ENCODE measurements at places on chromosomes 16 and 17. TPM values are rescaled to one million over a fixed set of nuclear protein-coding genes. Genes with fewer than 3 reads are reported as not detected.

The ZPBP2 gene
- total RNA-seq, result not detected

The FKBP10 gene
- 98.5 TPM for total RNA-seq

The EIF3CL gene
- 65.6 TPM for total RNA-seq

The ZNF385C gene
- total RNA-seq, result not detected

The CHMP6 gene
- 35.4 TPM for total RNA-seq

The MYH8 gene
- total RNA-seq, result not detected

The SLC5A2 gene
- total RNA-seq, result 0.16 TPM

The PRPSAP2 gene
- 45.4 TPM for total RNA-seq

The SAMD14 gene
- total RNA-seq, result 0.37 TPM

The TBC1D28 gene
- not detected for total RNA-seq

The GP1BA gene
- total RNA-seq, result not detected
